A549 (cell line): ENCODE measurements at places on chromosomes 4 and X.

DNA sequence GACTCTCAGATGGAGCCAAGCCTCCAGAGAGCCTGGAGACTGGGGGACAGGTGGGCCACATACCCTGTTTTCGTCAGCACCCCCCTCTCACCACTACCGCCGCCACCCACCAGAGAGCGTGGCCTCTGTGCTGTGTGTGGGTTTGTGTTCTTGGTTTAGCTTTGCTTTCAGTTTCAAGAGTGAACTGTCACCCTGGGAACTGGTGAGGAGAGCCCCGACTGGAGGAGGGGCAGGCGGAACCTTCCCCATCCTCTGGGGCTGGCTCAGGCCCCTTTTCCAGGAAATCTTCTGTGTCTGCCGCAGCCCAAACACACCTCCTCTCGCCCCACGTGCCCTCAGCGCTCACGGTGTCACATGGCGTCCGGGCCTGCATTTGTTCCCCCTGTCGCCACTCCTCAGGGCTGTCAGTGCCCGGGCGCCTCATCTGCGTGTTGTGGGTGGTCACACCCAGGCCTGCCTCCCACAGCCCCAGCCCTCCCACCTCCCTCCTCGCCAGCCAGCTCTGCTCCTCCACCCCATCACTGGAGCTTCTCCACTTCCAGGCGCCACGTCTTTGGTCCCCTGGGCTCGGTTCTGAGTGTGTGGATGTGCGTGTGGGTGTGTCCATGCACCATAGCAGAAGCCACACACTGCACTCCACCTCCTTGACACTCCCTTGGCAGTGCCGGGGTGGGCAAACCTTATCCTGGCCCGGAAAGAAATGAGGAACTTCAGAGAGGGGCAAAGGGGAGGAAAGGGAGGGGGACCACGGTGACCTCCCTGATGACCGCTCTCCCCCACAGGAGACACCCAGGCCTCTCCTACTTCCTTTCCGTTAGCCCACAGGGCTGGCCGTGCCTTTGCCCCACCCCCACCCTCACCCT lies 27.8 kb downstream of the ELF4 start:
- no peak for DNase-seq

- DNase-seq, result no peak
Observed at GRCh38 chr4:182978152-182978827, 61.1 kb upstream of the DCTD start.

DNA sequence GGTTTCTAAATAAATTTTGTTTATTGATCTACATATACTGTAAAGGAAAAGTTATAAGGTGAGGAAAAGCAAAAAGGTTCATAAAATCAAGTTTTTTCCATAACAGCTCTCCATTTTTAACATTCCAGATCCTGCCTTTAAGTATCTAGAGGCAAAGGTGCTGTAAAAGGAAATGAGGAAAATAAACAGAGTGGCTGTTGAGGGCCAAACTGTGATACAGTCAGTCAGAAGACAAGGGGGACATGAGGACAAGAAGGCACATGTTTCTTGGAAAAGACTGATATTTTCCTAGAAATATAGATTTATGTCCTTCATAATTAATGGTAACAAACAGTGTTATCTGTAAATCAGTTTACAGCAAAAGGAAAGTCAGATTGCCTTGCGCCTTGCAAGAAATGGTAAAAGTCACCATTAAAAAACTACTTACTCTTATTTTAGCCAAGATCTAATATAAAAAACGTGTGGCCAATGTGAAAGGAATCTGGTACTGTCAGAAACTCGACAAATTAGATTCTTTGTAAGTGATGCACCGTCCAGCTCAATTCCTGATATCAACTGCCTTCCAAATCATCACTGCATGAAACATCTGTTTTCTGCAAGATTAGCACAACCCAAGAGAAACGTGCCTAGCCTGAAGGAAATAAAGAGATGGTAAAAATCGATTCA lies 34.0 kb upstream of the VEGFD start:
- no peak for DNase-seq

- DNase-seq, result no peak
Observed at GRCh38 chrX:104742355-104742754, 176.4 kb downstream of the IL1RAPL2 start.

GRCh38 chr4:74653331-74654229 lies 140.7 kb downstream of the BTC start:
- DNase-seq, result no peak

- no peak for DNase-seq
Observed at GRCh38 chr4:99811117-99811516, 5.5 kb upstream of the DAPP1 start.

DNA sequence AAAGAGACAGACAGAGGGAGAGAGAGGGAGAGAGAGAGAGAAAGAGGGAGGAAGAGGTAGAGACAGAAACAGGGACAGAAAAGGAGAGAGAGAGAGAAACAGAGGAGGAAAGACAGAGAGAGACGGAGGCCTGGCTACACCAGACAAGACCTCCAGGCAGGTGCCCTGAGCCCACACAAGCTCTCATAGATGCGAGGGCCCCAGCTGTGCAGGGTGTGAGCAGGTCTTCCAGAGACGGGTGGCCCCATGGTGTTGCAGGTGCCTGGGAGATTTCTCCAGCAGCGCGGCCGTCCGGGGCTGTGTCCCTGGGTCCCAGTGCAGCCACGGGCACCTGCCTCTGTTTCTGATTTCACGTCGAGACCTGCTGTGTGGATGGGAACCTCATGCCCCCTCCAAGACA lies 253.0 kb downstream of the SHOX start:
- no peak for DNase-seq

DNA sequence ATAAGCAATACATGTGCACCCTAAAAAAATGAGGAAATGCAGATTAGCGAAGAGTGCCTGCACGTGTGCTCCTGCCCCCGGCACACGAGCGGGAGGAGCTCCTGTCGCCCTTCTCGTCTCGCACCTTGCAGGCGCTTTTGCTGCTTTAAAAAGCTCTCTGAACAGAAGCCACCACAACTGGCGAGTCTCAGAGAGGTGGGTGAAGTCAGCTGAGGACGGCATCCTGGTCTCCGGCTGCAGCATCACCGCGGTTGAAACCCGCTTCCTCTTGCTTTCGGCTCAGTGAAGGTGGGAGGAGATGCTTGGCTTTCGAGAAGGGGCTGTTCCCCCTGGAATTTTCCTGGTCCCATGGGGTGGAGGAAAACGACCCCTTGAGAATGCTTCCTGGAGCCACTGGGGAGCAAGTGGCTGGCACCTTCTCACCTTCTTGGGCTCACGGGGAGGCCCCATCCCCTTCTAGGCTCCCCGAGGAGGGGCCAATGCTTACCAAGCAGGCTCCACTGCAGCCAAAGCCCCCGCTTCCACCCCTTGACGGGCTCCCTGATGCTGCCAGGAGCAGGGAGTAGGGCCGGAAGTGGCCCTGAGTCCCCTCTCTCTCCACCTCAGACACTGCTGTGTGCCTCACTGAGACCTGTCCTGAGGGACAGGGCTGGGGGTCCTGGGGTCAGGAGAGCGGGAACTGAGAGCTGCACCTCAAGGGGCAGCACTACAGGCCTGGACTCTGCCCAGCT lies 29.2 kb upstream of the MXD4 start:
- no peak for DNase-seq

- DNase-seq, result no peak
Observed at GRCh38 chr4:17682222-17682566, 67.8 kb downstream of the MED28 start.

DNA sequence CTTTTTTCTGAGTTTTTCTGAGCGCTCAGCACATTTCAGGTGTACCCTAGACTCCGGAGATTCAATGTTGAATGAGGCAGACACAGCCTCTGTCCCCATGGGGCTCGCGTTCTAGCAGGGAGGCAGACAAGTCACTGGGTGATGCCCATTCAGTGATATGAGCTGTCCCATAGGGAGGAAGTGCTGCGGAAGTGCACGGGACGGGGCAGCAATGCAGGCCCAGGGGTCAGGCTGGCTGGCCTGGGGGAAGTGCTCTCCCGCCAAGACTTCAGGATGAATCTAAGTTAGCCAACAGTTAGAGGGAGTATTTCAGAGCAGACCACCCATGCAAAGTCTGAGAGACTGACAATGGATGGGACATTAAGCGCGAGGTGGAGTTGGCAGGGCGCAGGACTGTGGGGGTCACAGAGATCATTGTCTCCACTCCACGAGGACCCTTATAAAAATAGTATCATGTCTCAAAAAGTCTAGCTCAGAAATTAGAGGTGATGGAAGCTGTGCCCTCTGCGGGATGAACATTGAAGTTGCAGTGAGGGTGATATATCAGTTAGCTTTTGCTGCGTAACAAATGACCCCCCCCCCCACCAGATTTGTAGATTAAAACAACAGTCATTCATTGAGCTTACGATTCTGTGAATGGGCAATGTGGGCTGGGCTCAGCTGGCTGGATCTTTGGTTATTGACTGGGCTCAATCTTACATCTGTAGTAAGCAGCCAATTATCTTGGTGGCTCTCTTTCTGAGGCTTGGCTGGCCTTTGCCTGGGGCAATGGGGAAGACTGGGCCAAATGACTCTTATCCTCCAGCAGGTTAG lies 16.4 kb downstream of the PSAPL1 start:
- no peak for DNase-seq

GRCh38 chr4:10599574-10599973 lies 85.0 kb downstream of the CLNK start:
- DNase-seq, result no peak

- no peak for DNase-seq
Observed at GRCh38 chrX:130523460-130524394, 121.9 kb downstream of the RBMX2 start.

DNA sequence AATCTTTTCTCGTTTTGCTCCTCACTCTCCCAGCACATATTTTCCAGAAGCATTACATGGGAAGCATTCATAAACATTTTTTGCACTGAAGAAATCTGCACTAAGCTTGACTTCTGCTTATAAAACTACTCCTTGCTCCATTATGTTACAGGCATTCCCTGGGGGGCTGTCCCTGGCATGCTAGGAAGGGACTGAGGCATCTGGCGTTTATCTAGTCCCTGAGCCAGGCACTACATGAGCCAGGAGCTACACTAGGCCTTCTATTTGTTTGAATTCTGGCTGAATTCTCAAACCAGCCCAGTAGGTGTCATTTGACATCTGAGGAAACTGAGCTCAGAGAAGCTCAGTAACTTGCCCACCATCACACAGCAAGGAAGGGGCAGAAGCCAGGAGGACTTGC lies 43.3 kb downstream of the NHSL2 start:
- DNase-seq, result no peak

GRCh38 chr4:113899271-113900070 lies 80.0 kb downstream of the ARSJ start:
- no peak for DNase-seq
